ENCODE measurements at places on chromosomes 16 and 17. TPM values are rescaled to one million over a fixed set of nuclear protein-coding genes. Genes with fewer than 3 reads are reported as not detected.

DNA sequence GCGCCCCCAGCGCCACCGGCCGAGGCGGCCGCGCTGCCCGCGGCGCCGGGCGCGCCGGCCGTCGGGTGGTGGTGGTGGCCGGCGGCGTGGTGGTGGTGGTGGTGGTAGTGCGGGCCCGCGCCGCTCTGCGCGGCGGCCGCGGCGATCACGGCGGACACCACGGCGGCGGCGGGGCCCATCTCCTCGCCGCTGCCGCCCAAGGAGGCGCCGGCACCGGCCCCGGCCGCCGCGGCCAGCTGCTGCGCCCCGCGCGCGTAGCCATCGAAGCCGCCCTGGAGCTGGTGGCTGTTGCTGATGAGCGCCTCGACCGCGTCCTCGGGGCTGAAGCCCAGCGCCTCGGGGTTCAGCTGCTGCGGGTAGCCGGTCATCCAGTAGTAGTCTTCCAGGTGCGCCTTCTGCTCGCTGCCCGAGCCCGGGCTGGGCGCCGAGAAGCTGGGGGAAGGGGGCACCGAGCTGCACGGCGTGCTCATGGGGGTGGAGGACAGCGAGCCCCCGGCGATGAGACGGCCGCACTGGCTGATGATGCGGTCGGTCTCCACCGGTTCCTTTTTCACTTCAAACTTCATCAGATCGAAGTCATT lies 1.2 kb downstream of the MAF start:
- H3K4me3 ChIP-seq = peak overlapping the region; percentile 96
- peaks cover 6% of the 10 kb centered on the region for H3K27me3 ChIP-seq

GRCh38 chr16:88469615-88470395 lies 16.7 kb downstream of the ZFPM1 start:
- H3K27me3 ChIP-seq = no peaks in the 10 kb centered on the region
- no peak overlapping the region for H3K27ac ChIP-seq
- DNase-seq = no peak
- no peaks in the 10 kb centered on the region for H3K4me1 ChIP-seq
- H3K4me3 ChIP-seq = no peak overlapping the region

DNA sequence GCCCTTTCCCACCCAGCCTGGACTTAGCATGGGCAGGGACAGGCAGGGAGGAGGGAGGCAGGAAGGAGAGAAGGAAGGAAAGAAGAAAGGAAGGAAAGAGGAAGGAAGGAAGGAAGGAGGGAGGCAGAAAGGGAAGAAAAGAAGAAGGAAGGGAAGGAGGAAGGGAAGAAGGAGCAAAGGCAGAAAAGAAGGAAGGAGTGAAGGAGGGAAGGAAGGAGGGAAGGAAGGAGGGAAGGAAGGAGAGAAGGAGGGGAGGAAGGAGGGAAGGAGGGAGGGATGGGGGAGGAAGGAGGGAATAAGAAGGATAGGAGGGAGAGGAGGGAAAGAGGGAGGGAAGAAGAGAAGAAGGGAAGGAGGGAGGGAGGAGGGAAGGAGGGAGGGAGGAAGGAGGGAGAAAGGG lies 110.4 kb downstream of the SALL1 start:
- H3K4me3 ChIP-seq = no peak overlapping the region
- no peak overlapping the region for H3K27ac ChIP-seq

DNA sequence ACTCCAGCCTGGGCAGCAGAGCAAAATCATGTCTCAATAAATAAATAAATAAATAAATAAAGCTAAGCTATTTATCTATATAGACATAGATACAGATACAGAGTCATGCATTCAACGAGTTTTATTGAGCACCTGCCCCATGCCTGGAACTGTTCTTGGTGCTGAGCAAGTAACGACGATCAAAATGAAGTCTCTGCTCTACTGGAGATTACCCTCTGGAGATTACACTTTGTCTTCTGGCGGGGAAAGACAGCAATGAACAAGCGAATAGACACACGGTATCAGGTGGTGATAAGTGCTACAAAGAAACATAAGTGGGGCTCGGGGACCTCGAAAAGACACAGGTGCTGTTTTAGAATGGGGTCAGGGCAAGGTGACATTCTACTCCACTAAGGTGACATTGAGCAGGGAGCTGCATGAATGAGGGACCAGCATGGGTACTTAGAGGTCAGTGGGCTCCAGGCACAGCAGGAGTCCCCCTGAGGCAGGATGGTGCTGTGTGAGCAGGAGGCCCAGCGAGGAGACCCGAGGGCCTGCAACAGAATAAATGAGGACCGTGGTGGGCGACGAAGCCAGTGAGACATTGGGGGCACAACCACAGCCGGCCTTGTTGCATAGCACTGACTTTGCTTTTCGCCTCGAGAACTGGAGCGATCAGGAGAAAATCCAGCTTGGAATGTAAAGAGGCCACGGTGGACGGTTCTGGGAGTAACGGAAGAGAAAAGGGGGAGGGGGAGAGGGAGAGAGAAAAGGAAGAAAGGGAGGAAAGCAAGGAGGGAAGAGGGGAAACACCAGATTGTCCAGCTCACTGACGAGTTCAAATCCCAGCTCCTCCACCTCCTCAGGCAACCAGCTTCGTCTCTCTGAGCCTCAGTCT lies 42.4 kb upstream of the MEAK7 start:
- no peak for DNase-seq
- H3K4me1 ChIP-seq = peaks cover 20% of the 10 kb centered on the region
- H3K4me3 ChIP-seq = no peak overlapping the region
- no peaks in the 10 kb centered on the region for H3K36me3 ChIP-seq
- H3K27ac ChIP-seq = no peak overlapping the region

Gene NPW
- total RNA-seq = 0.82 TPM

Data from endothelial cell (in vitro differentiated cells).